ENCODE measurements at places on chromosomes 2 and 18. TPM values are rescaled to one million over a fixed set of nuclear protein-coding genes. Genes with fewer than 3 reads are reported as not detected.

GRCh38 chr2:45288532-45289417 is 279.5 kb upstream of the SIX2 start:
- DNase-seq = no peak

DNA sequence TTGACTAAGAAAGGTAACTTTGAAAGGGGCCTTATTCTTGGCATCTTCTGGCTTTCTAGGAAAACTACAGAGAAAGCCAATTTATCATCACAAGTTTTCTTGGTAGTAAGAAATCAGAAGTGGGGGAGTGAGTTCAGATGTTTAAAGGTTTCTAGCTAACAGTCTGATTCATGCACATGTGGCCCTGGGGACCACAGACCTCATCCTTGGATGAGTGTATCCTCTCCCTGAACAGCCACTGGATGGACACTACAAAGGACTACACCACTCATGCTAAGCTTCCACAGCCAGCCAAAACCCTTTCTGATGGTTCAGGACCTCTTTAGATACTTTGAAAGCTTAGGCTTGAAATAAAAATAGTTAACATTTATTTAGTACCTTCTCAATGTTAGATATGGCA is 218.3 kb upstream of the STK17B start:
- no peak for DNase-seq

- no peak for DNase-seq
Observed at GRCh38 chr2:10400978-10401951, 46.9 kb downstream of the ODC1 start.

DNA sequence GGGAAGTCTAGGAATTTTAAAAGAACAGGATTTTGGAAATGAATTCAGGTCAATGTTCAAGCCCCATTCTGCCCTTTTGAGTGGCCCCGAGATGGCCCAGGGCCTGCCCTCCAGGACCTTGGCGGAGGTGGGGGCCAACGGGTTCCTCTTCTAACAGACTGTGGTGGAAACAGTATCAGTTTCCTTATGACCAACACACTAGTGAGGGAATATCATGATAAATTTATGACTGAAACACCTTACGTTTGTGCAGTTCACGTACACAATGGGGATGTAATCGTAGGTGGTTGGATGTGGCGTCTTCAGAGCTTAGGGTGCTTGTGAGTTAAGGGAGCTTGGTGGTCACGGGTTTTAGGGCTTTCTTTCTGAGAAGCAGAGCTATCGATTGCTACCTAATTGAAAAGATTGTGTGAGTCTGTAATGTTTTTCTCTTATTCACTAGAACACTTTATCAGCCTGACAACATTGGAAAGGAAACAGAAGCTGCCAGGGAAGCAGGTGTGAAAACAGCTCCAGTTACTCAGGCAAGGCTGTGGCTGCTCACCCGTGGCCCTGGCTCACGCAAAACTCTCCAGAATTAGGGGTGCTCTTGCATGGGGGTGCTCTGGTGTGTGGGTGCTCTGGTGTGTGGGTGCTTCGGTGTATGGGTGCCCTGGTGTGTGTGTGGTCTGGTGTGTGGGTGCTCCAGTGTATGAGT is 165.3 kb downstream of the SNTG2 start:
- DNase-seq = no peak

- DNase-seq = no peak
Observed at GRCh38 chr2:43292851-43293743, 66.7 kb upstream of the ZFP36L2 start.

DNA sequence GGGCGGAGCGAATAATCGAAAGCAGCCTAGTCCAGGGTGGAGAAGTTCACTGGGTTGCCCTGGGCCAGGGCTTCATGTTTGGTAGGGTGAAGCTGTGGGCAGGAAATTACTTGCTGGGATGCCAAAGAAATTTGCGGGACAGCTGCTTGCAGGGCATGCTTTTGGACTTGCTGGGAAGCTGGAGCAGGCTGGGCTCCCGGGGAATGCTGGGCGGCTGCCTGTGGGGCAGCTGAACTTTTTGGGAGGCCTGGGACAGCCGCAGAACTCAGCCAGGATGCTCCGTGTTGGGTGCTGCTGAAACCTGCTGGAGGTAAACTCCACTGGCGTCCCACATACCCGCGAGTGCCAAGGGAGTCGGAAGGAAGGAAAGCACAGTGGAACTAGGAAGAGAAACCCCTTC is 31.9 kb downstream of the ASB1 start:
- no peak for DNase-seq

DNA sequence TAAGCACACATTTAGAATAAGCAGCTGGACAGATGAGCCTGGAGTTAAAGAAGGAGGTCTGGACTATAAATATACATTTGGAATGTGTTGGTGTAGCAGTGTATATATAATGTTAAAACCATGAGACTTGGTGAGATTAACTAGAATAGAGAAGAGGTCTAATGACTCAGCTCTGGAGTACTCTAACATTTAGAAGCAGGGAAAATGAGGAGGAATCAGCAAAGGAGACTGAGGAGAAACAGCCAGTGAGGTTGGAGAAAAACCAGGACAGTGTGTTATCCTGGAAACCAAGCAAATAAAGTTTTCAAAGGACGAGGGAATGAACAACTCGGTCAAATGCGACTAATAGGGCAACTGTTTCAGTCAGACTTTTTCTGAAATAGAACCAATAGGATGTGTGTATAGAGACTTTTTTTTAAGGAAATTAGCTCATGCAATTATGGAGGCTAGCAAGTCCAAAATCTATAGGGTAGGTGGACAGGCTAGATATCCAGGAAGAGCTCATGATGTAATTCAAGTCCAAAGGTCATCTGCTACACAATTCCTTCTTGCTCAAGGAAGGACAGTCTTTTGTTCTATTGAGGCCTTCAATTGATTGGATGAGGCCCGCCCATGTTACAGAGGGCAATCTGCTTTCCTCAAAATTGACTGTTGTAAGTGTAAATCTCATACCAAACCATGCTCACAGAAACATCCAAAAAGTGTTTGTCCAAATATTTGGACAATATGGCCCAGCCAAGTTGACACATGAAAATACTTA is 10.8 kb upstream of the SESTD1 start:
- no peak for DNase-seq

DNA sequence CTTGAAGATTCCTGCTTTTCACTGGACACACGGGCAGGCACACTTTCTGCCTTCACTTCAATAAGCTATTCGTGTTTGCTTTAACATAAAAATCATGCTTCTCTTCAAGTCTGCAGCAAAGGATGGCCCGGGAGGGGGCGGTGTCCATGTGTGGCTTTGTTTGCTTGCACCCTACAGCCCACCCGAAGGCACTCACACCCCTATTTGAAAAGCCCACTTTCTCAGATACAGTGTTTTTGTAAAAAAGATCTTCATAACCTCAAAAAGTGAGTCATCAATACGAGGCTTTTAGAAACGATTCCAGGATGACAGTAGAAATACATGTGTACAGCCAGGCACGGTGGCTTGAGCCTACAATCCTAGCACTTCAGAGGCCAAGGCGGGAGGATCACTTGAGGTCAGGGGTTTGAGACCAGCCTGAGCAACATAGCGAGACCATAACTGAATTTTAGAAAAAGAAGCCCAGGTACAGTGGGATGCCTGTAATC is 36.5 kb upstream of the HPCAL1 start:
- DNase-seq = no peak

DNA sequence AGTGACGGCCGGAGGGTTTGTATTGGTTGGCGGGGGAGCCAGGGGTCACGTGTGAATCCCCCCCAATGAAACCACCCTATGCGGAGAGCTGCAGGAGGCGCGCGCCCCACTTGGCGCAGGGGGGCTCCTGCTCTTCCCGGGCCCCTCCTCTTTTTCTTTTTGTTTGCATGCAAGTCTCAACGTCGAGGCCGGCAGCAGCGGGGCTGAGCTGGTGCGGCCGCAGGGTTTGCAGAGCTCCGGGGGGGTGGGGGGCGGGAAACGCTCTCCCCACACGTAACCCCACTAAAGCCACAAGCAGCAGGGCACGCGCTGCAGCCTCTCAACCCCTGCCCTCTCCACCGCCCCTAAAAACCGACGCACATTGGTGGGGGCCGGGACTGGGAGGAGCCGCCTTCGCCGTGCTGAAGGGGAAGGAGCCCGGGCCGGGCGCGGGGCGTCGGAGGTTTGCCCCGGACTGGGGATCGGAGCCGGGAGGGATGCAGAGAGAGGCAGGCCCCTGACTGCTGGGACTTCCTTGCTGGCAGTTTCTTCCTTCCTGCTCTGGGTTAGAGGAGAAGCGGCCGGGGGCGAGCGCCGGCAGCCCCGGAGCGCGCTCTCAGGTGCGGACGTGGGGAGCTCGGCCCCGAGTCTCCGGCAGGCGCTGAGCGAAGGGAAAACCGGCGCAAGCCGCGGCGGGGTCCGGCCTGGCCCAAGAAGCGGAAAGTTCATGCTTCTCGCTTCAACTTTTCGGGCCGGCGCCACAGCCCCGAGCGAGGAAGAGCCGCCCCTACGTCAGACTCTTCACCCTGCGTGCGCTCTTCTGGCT is 864 bp downstream of the LBH start:
- DNase-seq = peak; percentile 69

- DNase-seq = no peak
Observed at GRCh38 chr2:102977426-102978090, 215.7 kb downstream of the TMEM182 start.

- no peak for DNase-seq
Observed at GRCh38 chr2:190707726-190708125, 58.8 kb downstream of the NAB1 start.

DNA sequence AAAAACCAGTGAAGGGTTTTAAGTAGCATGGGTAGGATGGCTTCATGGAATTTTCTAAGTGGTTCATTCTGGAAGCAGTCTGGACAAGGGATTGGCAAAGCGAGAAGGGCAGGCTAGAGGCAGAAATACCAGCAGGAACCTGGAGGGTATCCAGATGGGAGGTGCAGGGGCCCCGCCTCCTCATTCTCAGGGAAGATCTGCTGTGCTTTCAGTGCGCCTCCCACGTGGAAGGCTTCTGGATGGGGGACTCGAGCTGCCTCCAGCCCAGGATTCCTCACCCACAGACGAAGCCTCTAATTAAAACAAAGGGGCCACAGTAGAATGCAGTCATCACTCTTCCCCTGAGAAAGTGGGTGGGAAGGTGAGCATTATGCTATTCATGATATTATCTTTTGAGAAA is 79.8 kb downstream of the VSNL1 start:
- DNase-seq = no peak

- no peak for DNase-seq
Observed at GRCh38 chr2:206979922-206980321, 40.6 kb downstream of the CPO start.

DNA sequence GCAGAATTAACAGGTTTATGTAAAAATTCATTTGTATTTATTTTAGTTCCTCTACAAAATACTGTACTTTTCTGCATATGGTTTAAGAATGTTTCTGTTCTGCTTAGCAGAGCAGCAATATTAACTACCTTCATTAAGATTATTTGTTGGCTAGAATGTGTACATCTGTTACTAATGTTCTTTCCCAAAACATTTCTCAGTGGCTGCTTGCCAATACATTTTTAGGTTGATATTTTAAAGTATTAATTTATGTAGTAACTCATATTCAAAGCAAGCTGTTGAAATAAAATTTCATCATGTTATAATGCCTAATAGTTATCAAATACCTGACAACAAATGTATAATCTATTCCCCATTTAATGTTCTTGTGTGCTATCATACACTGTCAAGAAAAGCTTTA is 40.3 kb downstream of the PRKD3 start:
- no peak for DNase-seq

DNA sequence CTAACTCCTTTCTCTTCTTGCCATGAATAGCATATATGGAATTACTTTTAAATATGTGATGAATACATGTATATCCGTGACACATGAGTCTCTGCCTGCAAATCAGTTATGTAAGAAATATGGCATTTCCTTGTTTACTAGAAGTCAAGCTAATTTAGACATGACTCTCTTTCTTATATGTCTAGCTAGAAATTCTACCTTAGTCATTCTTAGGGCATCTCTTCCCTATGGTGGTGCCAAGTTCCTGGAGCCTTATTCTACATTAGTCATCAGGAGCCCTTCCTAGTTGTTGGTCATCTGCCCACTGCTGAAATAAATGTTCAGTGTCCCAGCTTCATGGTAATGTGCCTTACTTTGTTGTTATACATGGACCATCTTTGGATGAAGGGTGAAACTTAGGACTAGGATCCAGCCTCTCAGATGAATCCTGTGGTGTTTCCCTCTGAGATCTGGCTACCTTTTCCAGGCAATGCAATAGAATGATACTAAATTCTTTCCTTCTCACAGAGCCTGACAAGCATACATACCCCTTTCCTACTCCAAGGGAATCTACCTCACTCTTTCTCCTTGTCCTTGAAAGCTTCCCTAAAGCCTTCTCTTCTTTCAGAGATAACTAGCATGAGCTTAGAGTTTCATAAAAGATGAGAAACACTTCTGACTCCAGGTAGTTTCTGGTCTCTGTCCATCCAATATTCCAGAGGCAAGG is 415.3 kb upstream of the VWC2L start:
- DNase-seq = no peak

GRCh38 chr2:237964194-237964577 is 2.6 kb upstream of the UBE2F start:
- no peak for DNase-seq

- no peak for DNase-seq
Observed at GRCh38 chr18:37572736-37573135, 7.1 kb upstream of the CELF4 start.

DNA sequence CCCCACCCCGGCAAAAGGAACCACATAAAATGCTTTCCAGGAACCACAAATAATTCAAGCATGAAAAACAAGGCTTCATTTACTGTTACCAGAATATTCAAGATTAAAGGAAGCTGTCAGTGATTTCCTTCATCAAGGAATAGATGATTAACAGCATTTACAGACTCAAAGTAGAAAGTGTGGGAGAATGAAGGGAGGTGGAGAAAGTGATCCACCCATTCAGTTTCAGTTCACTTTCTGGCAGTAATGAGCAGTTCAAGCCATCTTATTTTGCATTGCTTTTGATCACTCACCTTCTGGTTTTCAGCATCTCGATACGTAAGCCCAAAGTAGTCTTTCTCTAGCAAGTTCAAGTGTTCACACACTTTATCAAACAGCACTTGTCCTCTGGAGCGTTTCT is 99.0 kb downstream of the EPB41L3 start:
- no peak for DNase-seq

GRCh38 chr18:1014509-1014908 is 109.8 kb downstream of the ADCYAP1 start:
- no peak for DNase-seq

The ABHD1 gene
- 0.65 TPM for total RNA-seq

The GPC1 gene
- total RNA-seq = 65.0 TPM

The POMC gene
- total RNA-seq = not detected

The L3MBTL4 gene
- total RNA-seq = 0.34 TPM

The LCT gene
- total RNA-seq = 0.03 TPM

The ALLC gene
- total RNA-seq = not detected

The ITGA4 gene
- 8.2 TPM for total RNA-seq

The PLEK gene
- total RNA-seq = not detected
